ENCODE measurements at places on chromosomes 2 and 18.

DNA sequence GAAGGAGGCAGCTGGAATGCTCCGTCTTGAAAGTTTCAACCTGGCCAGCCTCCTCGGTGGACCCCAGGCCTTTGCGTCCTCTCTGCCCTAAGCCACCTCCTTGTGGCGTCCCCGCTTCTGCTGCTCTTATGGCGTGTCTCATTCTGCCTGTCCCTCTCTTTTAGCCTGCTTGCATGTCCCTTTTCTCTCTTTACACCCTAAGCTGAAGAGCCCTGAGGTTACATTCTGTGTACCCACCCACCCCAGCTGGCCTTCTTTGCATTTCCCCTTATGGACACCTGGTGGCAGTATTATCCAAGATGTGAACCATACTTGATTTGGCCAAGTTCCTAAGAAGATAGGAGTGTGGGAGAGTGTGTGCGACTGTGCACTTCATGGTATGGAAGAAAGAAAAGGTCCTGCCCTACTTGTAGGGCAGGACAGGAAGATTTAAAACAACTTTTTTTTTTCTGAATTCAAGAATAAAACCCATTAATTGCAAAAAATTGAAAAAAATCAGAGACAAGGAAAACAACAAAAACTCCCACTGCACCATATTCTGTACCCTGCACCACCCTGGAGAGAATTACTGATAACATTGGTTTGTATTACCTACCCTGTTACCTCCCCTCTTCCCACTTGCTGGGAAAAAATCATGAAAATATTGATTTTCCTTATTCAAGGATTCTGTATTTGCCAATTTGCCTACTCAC lies 77.4 kb downstream of the DYSF start:
- peak; percentile 8 for DNase-seq

DNA sequence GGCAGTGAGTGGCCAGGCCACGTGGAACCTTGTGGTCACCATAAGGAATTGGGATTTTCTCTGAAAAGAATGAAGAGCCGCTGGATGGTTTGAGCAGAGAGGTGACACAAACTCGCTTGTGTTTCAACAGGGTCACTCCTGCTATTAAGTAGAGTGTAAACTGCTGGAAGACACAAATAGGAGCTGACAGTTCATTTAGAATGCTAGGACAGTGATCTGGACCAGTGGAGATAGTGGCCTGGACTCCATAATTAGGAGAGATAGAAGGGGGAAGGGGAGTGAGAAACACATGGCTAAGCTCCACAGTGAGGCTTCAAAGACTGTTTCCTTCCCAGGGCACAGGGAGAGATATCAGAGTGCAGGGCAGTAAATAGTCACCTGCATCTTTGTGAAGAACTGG lies 381.1 kb upstream of the ST6GAL2 start:
- DNase-seq, result no peak

DNA sequence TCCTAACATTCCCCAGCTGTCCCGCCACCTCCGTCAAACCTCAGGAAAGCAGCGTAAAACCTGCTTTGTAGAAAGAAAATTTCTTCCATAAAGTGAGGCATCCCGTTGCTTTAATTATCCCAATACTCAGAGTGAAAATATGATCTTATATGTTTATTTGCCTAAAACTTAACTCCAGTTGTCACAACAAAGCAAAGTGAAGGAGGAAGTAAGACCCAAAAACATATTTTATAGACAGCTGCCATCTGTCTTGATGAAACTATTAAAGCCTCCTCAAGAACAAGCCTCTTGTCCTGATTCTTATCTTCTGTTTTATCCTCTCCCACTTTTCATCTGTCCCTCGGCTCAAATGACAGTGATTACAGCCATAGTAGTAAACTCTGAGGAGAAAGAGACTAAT lies 28.9 kb upstream of the LPIN2 start:
- DNase-seq, result no peak

DNA sequence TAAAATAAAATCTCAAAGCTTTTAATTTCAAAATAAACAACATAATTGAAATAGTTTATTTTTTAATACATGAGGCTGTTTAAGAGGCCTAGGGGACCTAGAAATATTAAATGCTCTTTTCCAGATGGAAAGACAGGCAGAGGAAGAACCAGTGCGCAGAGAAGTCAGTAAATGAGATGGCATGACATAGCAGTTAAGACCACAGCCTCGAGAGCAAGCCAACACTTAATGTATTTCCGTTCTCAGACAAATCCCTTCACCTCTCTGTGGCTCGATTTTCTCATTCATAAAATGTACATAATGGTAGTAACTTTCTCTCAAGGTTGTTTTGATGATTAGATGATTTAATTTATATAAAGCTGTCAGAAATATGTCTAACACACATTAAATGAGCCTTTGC lies 405.1 kb upstream of the CWC22 start:
- no peak for DNase-seq

DNA sequence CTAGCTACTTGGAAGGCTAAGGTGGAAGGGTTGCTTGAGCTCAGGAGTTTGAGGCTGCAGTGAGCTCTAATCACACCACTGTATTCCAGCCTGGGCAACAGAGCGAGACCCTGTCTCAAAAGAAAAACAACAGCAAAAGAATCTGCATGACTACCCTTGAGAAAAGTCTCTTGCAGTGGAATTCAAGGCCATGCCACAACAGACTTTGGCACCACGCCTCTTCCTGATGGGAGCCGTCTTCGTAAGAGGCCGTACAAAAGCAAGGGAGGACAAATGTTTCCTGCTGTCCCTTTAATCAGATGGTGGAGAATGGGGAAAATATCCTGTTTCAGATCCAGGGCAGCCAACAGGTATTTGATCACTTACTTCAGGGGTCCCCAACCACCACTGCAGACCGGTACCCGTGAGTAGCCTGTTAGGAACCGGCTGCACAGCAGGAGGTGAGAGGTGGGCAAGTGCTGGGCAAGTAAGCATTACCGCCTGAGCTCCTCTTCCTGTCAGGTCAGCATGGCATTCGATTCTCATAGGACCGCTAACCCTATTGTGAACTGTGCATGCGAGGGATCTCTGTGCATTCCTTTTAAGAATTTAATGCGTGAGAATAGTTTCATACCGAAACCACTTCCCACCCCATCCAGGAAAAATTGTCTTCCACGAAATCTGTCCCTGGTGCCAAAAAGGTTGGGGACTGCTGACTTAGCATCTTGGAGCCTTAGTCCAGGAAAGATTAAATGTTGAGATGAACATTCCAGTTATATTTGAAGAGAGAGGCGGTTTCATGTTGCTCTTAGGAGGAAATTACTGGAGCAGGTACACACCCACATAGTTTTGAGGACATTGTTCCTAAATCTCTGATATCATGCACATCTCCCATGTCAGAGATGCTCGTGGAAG lies 94.4 kb upstream of the XPO1 start:
- DNase-seq, result no peak

DNA sequence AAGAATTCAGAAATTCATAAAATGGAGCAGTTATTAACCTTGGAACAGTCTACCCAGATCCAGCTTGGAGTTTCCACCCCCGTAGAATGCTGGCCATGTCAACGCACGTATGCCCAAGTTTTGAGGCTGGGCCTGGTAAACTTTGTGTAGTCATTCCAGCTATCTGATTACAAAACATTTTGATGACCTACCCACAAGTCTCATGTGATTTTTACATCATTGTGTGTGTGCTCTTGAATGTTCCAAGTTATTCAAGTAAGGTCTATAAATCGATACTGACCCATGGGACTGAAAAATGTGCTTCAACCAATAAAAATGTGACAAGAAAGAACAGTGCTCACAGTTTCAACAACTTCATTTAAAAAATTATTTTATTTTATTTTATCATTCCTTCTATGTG lies 32.5 kb upstream of the ICOS start:
- no peak for DNase-seq

DNA sequence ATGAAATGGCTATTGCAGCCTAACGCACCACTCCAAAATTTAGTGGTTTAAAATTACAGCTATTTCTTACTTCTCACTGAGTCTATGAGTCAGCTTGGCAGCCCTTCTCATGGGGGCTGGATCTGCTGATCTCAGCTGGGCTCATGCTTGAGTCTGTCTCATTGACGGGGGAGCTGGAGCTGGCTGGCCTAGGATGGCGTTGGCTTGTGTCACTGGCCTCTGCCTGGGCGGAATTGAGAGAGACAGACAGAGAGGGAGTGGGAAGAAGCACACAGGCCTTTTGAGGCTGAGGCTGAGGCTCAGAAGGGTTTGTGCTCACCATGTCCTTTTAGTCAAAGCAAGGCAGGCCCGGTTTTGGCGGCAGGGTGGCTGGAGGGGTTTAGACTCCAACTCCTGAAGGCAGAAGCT lies 412.1 kb upstream of the MYT1L start:
- no peak for DNase-seq

GRCh38 chr2:47043142-47043890 lies 111.8 kb downstream of the STPG4 start:
- DNase-seq, result no peak

- no peak for DNase-seq
Observed at GRCh38 chr2:73202156-73203054, at the start of gene NOTO. Gene NOTO (plus strand): TSS chr2:73202574. CDS start chr2:73202667, 93 bp downstream.

DNA sequence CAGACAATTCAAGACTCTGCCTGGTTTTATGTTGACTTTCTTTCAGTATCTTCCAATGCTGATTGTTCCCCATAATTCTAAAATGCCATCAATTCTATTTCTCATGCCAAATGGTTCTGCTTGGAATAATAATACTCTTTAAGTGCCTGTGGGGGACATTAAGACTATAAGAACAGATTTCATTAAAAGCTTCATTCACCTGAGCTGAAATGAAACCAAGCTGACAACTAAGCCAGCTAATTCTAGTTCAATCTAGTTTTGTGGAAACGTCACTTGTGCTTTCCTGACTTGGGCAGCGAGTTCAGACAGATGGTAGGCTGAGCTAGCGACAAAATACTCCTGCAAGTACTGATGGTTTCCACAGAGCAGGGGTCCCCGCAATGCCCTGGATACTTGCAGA lies 491.1 kb upstream of the RAB6C start:
- no peak for DNase-seq

GRCh38 chr2:196331851-196332250 lies 160.5 kb upstream of the STK17B start:
- DNase-seq, result no peak

DNA sequence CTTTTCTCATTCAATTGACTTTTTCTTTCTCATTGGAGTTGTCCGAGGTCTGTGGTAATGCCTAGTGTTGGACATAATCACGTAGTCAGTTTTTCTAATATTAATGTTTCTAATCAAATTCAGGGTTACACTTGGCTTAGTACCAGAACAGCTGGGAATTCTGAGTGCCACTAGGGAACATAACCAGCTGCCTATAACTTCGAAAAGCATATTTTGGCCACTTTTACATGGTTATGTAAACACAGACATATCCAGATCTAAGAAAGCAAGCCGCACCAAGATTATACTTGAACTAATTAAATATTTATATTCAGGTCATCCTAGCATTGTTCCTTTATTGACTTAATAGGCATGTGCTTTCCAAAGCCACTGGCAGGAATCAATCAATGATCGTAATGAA lies 91.1 kb upstream of the ARHGAP28 start:
- DNase-seq, result no peak

DNA sequence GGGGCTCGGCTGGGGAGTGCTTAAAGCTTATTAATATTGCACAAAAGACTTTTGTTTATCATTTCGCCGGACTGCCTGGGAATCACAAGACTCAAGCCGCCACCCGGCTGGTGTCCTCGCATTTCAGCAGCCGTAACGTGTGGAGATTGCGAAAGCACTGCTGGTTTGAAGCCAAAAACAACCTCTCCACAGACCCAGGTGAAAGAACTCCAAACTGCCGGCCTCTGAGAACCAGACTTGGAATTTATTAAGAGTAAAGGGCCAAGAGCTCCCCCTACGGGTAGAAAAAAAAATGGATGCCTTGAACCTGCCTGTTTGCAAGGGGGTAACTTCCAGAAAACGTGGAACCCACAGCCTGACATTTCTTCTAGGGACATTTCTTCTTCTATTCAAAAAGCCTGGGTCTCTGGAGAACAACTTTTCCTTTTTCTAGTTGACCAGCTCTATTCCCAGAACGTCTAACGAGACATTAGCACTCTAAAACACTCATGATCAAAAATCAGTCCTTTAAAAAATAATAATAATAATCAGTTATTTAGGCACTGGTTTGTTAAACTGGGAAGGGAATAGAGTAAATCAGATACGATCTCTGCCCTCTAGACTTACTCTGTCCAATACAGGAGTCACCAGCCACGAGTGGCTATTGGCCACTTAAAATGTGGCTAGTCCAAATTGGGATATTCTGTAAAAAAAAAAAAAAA lies 216.3 kb downstream of the C1D start:
- DNase-seq, result peak; percentile 82

GRCh38 chr2:210722092-210722491 lies 165.7 kb downstream of the CPS1 start:
- no peak for DNase-seq

DNA sequence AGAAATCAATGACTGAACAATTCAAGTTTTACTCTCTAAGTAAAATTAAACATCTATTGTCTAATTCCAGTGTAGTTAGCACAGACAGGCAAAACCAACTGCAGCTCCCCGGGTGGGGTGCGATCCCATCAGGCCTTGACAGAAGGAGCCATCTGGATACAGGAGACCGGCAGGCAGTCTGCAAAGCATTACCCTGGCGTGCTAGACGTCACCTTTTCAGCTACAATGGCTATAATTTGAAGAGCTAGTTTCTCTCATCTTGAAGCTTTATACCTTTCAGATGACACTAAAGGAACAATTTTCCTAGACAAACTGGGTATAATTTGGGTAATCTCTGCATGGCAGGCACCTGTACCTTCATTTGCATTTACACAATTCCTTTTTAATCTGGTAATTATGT lies 761.5 kb upstream of the SOX11 start:
- DNase-seq, result no peak

GRCh38 chr2:1170241-1170640 lies 219.6 kb downstream of the SNTG2 start:
- DNase-seq, result no peak

DNA sequence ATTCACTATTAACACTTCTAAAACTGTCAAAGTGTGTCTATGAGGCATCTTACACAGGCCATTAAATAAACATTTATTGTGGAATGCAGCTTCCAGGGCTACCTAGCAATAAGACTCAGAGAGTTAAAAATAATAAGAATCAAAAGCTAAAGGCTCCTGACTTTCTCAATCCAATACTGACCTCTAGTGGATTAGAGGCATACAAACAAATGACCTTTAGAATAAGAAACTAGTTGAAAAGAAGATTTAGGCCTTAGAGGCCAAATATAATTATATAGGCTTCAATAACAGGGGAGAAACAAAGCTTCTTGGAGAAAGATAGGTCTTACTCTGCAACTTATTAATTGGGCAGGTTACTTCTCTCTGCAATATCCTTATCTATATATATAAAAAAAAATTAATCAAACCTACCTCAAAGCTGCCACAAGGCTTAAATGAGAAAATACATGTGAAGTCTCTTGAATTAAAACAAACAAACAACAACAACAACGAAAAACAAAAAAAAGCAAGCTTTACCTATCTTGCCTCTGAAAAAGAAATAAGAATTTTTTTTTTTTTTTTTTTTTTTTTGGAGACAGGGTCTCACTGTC lies 246.1 kb downstream of the EXOC6B start:
- DNase-seq, result peak; percentile 39

- DNase-seq, result no peak
Observed at GRCh38 chr2:168216351-168217005, 30.9 kb downstream of the STK39 start.

Measured in NCI-H526 treated with DMSO at 0.1 percent for 48 hours (cell line).